ENCODE measurements at places on chromosomes 6 and 20. TPM values are rescaled to one million over a fixed set of nuclear protein-coding genes. Genes with fewer than 3 reads are reported as not detected.

CCN2 gene
- total RNA-seq: 683 TPM

ADGRB3 gene
- total RNA-seq: 13.9 TPM

LY6G6D gene
- total RNA-seq: 0.67 TPM

LPA gene
- 2.0 TPM for total RNA-seq

SPATS1 gene
- total RNA-seq: not detected

RIMS4 gene
- total RNA-seq: 1.6 TPM

FLRT3 gene
- 98.6 TPM for total RNA-seq

BANF2 gene
- not detected for total RNA-seq

BTN1A1 gene
- total RNA-seq: 0.11 TPM

MARCKS gene
- 174 TPM for total RNA-seq

BEND6 gene
- 6.6 TPM for total RNA-seq

BFSP1 gene
- total RNA-seq: 5.7 TPM

LY6G6F gene
- not detected for total RNA-seq

TMEM170B gene
- 5.7 TPM for total RNA-seq

FAM83C gene
- not detected for total RNA-seq

EDN3 gene
- total RNA-seq: 17.6 TPM

ADGB gene
- total RNA-seq: not detected

GHRH gene
- total RNA-seq: not detected

SIRPD gene
- total RNA-seq: not detected

RAMACL gene
- 0.79 TPM for total RNA-seq

PREP gene
- 47.8 TPM for total RNA-seq

DNAH8 gene
- not detected for total RNA-seq

C6orf163 gene
- total RNA-seq: 10.0 TPM

IL17A gene
- total RNA-seq: not detected

ULBP3 gene
- 4.3 TPM for total RNA-seq

PBOV1 gene
- total RNA-seq: not detected

UQCC2 gene
- 79.6 TPM for total RNA-seq

PDYN gene
- not detected for total RNA-seq

WFDC5 gene
- not detected for total RNA-seq

XKR7 gene
- total RNA-seq: 0.29 TPM

HTR1E gene
- 0.82 TPM for total RNA-seq

SLC17A2 gene
- total RNA-seq: not detected

NKX2-4 gene
- not detected for total RNA-seq

EPHA7 gene
- total RNA-seq: 12.4 TPM

SLC22A16 gene
- total RNA-seq: not detected

HUS1B gene
- 1.0 TPM for total RNA-seq

HLA-DOB gene
- total RNA-seq: 0.52 TPM

NOX3 gene
- not detected for total RNA-seq

LAMA2 gene
- 56.8 TPM for total RNA-seq

CLDN20 gene
- total RNA-seq: not detected

CRIP3 gene
- total RNA-seq: 2.9 TPM

PRELID3B gene
- total RNA-seq: 45.5 TPM

All from mesothelial cell of epicardium (in vitro differentiated cells).